Natural killer cell (primary cell): ENCODE measurements at places on chromosomes 11 and 22. TPM values are rescaled to one million over a fixed set of nuclear protein-coding genes. Genes with fewer than 3 reads are reported as not detected.

The OR51E2 gene
- total RNA-seq: not detected

The ZBTB16 gene
- 104 TPM for total RNA-seq

The ARCN1 gene
- 72.9 TPM for total RNA-seq

DNA sequence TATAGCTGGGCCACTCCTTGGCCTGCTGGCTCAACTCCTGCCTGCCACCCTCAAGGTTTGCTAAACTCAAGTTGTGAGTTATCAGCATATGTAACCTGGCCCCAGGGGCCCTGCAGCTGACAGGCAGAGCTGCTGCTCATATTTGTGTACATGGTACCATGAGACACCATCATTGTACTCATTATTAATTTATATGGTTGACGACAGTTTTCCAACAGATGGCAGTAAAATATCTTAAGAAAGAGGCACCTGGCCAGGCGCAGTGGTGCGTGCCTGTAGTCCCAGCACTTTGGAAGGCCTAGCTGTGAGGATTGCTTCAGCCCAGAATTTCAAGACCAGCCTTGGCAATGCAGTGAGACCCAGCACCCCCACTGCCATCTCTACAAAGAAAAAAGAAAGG is 11.4 kb upstream of the DENND5A start:
- DNase-seq: no peak

DNA sequence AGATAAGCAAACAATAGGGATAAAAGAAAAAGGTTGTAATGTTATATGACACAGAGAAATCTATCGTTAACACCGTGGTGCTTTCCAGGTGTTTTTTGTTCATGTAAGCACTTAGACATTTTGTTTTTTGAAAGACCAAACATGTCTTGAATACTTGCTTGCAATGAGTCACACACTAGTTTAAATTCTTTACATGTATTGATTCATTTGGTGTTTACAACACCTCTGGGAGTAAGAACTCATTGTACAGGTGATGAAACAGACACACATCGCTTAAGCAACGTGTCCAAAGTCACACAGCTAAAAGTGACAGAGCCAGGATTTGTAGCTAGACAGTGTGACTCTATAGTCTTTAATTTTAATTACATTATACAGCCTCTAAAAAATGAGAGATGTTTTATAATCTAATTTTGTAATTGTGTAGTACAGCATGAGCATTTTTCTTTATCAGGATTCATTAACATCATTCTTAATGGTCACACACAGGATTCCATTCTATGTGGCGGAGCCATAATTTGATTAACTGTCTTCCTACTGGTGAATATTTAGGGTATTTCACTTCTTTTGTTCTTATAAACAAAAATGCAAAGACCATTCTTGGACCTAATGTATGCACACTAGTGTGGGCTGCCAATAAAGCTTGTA is 148.8 kb downstream of the DBX1 start:
- no peak for DNase-seq

GRCh38 chr22:43466710-43467109 is 54.9 kb downstream of the MPPED1 start:
- DNase-seq: no peak

DNA sequence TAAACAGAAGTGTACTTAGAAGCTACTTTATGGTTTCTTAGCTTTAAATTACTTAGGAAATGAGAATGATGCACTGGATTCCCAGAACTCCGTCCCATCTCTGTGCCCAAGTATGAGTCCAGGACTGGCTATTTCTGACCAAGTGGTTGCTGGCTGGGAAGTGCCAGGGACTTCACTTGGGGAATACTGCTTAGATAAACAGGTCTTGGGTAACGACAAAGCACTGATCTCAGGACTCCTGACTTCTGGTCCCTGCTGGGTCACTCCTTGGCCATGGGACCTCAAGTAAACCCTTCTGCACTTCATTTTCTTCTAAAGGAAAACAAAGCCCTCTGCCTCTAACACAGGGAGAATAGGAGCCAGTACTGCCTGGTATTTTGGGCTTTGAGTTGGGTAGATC is 27.9 kb downstream of the ABTB2 start:
- no peak for DNase-seq

- no peak for DNase-seq
Observed at GRCh38 chr22:45290410-45290936, 5.7 kb downstream of the UPK3A start.
